ENCODE measurements at places on chromosomes 3 and 15. TPM values are rescaled to one million over a fixed set of nuclear protein-coding genes. Genes with fewer than 3 reads are reported as not detected.
A peak's percentile ranks its signal among the peaks of the same experiment; 100 is the strongest.

The GOLGA6L10 gene
- total RNA-seq = 0.19 TPM

GRCh38 chr3:100455841-100456550, 36.4 kb upstream of the TMEM45A start:
- no peak for DNase-seq

- no peak for DNase-seq
Measured at GRCh38 chr3:145692751-145693150, 468.2 kb downstream of the PLOD2 start.

GRCh38 chr15:100767001-100767825, 112.4 kb upstream of the ALDH1A3 start:
- DNase-seq = no peak

- DNase-seq = peak; percentile 22
Measured at GRCh38 chr3:29759411-29760225, 478.7 kb downstream of the RBMS3 start.

GRCh38 chr3:114110439-114110838, 53.9 kb downstream of the QTRT2 start:
- DNase-seq = no peak

Measured in SJSA1 (cell line).